NCI-H1417 treated with DMSO at 0.1 percent for 48 hours (cell line): ENCODE measurements at places on chromosomes 7 and 10.

DNA sequence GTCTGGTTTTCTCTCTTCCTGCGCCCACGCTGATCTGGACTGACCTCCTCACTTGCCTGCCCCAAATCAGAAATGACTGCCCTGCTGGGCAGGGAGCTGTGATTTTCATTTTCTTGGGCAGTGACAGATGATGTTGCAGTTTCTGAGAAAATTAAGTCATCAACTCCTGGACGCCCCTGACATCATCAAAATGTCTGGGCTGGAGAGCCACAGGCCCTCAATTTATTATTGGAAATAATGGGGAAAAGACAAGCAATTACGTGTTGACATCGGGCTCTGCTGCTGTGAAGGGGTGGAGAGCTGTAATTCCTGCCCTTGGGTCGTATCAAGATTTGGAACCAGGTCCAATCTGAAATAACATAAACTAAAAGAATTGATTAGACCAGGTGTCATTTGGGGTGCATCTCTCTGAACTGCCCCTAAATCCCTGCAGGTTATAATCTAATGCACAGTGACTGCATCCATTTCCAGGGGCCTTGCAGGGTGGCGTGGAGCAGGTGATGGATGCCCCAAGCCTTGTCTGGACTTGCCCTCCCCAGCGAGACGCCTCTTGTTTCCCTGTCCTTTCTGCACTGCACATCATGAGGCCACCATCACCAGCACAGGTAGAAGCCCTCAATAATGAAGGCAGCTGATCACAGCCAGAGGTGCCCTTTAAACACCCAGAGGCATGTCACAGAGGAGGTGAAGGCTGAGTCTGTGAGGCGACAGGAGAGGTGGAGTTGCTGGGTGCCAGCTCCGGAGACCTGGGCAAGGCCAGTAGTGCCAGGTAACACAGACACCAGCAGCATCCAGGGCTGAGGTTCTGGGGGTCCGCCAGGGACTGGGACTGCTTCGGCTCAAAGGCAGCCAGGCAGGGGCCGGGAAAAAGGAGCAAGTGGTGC lies 98.7 kb downstream of the HTR5A start:
- DNase-seq, result peak; percentile 39

GRCh38 chr10:24008164-24009091 lies 200.5 kb upstream of the KIAA1217 start:
- DNase-seq, result no peak

DNA sequence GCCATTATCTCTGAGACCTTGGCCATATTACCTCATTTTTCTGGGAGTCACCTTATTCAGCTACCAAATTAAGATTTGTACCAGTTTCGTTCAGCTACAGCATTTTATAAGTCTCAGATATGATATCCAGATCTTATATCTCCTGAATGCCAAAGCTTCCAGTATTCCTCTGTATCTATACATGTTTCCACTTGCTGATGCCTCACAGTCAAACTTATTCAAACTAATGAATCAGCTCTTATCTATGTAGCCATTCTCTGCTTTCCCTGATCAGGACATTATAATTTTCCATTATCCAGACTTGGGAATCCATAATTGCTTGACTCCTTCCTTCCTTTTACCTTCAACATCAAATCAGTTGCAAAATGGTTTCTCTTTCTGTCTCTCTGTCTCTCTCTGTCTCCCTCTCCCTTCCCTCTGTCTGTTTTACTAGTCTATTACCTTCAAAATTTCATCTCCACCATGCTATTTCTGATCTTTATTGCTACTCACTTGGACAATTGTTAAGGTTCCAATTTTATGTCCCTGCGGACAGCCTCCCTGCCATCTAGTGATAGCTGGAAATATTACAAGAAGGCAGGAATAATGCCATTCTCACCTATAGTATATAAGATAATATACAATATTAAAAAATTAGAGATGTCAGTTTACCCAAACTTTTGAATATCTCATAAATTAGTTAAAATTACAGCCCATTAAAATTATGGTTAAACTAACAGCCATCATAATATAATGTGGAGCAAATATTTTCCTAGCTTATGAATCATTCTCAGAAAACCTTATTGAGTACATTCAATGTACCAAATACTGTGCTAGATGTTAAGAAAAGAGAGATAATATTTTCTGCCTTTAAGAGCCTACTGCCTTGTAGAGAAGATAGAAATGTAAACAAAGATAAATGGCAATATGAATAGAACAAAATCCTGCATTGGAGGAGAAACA lies 89.8 kb downstream of the PCLO start:
- no peak for DNase-seq

DNA sequence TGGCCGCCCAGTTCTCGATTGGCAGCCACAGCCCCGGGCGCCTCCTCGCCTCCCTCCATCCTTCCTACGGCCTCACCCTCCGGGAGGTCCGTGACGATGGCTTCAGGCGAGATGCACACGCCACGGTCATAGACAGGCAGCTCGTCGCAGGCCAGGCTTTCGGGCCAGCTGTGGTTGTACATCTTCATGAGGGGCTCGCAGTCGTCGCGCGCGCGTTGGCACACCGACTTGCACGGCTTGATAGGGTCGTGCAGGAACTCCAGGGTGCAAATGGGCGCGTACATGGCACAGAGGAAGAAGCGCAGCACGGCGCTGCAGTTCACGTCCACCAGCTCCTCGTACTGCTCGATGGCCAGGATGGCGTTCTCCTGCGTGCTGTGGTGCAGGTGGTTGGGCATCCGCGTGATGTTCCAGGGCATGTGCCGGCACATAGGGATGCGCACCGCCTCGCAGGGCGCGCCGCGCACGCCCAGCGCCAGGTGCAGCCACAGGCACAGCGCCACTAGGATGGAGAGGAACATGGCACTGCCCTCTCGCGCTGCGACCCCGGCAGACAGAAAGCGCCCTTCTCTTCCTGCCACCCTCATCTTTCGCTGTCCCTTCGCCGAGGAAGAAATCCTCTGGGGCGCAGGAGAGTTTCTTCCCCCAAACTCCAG lies 472 bp downstream of the SFRP4 start:
- DNase-seq, result no peak

- DNase-seq, result no peak
Observed at GRCh38 chr10:122672655-122673054, 27.0 kb downstream of the C10orf120 start.

DNA sequence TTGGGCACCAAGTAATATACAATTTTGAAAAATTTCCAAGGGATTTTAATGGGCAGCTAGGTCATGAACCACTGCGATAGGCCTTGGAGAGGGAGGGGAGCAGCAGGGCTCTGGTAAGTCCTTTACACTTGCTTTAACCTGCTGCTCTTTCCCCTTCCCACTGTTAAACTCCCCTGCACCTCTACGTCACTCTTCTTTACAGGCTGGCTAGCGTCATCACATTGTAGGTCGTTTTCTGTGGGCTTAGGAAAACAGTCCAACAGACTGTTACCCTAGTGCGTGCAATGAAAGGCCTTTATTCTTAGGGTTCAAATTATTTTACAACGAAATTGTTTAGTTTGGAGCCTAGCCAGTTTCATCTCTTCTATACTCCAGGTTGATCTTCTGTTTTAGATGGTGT lies 235.7 kb downstream of the AUTS2 start:
- no peak for DNase-seq
